ENCODE measurements at places on chromosomes 7 and 10.
A peak's percentile ranks its signal among the peaks of the same experiment; 100 is the strongest.

DNA sequence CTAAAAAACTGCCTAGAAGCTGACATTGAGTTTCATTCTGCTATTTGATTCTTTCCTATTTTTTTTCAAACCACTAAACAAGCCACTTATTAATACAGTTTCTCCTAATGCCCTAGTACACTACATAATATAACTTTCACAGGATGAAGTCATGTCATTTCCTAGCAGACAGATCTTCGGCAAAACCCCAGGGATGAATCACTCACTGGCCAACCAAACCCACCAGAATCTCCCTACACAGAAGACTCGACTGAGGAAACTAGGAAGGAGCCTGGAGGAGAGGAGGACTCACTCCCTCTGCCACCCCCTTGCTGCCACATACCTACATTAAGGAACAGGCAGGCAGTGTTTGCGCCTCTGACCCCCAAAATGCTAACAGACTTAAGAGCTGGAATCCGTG lies 33.4 kb downstream of the XPNPEP1 start:
- peak; percentile 73 for DNase-seq

GRCh38 chr7:105462765-105463420 lies 59.2 kb downstream of the PUS7 start:
- no peak for DNase-seq

DNA sequence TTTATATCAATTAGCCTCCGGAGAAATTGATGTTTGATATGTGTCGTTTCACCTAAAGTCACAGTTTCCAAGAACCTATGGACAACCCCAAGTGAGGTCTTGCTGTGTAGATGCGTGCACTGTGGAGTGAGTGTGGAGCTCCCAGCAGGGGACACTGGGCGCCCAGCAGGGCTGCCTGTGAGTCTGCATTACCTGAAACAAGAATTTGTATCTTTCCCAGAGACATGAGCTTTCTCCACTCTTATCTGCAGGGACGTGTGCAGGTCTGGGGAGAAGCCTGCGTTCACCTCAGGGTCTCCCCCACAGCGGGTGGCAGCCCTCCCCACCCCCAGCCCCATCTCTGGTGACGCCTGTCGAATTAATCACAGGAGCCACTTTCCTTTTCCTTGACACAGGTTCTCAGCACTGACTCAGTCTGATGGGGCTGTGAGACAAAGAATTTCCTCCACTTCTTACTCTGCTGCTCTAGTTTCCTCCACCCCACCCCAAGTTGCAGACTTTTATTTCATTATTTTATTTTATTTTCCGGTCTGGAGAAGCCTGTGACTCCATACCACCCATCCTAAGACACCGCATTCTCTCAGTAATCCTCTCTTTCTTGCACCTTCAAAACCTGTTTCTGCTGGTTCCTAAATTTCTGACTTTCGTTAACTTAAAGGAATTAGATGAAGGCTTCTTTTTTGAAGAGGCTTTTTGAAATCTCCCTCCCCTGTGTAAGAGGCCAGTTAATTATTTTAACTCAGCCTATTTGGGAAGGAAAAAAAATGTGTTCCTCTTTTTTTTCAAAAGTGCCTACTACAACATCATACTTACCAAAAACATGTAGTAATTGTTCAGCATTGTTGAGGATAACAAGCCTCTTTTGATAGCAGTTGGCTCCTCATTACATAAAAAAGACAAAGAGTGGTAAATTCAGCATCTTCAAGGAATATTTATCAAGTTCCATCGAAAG lies 17.0 kb upstream of the INSIG1 start:
- DNase-seq: no peak

- DNase-seq: no peak
Measured at GRCh38 chr10:97714401-97715258, 1.1 kb downstream of the MARVELD1 start.

GRCh38 chr10:75283078-75283670 lies 47.4 kb upstream of the COMTD1 start:
- DNase-seq: no peak

DNA sequence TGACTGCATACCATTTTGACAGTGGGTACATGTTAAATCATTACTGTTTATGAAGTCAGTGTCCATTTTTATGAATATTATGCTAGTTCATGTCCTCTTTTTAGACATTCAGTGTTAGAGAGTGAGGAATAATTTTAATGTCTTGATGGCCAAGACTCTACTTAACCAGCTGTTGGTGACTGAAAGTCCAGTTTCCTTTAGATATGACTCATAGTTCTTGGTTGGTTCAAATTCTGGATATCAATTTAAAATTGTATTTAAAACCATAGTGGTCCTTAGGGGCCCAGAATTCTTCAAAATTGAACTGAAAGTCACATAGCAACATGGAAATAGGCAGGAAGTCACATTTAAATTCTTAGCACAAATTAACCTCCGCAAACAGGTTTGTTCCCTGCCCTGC lies 196.5 kb upstream of the PRPS1L1 start:
- DNase-seq: no peak

- no peak for DNase-seq
Measured at GRCh38 chr7:156491435-156491834, 149.1 kb upstream of the RNF32 start.

GRCh38 chr10:59234816-59235429 lies 58.5 kb downstream of the PHYHIPL start:
- DNase-seq: no peak

DNA sequence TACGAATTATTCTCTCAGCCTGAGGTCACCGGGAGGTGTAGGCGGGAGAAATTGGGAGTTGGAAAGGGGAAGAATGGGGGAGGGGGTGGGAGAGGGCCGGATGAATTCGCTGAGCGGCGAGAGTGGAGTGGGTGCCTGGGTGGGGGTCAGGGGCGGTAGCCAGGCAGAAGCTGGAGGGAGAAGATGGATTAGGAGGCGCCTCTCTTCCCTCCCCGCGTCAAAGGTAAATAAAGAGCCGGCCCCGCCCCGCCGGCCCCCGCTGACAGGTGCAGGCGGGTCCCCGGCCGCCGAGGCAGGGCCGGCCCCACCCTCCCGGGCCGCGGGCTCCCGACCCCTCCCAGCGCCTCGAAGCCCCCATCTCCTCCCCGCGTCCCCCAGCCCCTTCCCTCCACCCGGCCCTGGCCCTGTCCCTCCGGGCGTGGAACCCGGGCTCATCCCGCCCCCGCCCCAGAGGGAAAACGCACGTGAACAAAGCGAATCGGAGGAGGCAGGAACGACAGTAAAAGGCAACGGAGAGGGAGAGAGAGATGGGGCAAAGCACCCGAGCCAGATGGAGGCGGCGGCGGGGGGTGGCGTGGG lies 872 bp downstream of the FAM131B start:
- DNase-seq: no peak

DNA sequence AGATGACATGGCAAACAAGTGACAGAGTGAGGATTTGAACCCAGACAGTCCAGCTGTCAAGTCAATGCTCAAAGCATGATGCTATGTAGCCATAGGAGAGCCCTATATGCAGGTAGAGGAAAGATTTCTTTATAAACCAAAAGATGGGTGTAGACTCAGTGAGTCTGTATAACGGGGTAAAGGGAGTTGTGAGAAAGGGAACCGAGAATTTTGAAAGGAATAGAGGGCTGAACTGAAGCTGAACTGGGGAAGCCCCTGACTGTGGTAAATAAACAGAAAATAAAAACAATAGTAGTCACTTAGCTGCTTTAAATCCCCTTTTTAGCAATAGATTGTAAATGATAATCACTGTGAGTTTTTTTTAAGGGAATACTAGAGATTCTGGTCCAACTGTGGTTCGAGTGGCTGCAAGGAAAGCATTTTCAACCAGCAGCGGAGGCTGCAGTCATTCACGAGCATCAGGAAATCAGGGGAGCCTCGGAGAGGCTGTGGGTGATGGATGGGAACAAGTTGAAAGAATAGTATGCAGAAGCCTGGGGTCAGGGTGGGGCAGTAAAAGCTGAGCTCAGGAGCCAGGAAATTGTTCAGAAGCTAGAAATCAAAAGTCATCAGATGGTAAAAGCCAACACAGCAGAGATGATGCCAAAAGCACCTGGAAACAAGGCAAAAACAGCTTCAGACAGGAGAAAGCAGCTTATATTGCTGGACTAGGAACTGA lies 393.5 kb downstream of the GFRA1 start:
- DNase-seq: no peak

DNA sequence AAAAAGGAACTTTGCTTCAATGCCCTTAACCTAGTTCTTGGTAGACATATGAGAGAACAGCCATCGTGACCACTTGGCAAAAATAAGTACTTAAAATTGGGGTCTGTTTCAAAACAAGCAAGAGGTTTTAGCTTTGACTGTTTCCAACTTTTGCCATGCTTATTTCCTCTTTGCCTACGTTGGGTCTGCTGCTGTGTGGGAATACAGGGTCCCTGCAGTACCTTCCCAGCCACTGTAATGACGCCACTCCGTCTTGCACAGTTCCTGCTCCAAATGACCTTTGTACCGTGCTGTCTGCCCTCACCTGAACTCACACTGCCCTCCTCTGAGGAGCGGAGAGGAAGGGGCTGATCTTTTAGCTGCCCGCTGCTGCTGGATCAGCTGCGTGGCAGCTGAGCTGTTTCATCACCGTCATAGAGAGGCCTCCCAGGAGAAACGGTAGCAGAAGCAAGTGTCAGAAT lies 133.1 kb downstream of the MAPK8 start:
- no peak for DNase-seq

DNA sequence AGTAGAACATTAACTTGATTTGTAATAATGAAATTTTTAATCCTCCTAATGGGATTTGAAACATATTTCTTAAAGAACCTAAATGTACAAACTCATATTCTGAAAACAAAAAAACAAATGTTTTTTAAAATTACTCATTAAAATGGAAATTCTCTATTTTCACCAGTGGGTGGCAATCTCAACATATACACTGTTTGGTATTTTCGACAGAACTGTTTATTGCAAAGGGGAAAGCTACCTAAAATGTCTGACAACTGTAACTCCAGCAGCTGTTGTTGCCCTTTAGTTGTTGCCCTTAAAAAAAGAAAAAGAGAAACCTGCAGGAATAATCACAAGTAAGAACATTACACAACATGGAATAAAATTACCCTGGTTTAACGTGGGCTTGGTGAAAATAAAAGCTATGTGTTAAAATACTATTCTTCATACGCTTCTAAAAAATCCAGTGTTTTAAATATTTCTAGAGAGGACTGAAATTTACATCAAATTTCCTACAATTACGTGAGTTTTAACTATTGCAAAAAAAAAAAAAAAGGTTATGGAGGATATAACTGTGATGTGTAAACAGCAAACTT lies 54.5 kb downstream of the COL1A2 start:
- DNase-seq: peak; percentile 5

DNA sequence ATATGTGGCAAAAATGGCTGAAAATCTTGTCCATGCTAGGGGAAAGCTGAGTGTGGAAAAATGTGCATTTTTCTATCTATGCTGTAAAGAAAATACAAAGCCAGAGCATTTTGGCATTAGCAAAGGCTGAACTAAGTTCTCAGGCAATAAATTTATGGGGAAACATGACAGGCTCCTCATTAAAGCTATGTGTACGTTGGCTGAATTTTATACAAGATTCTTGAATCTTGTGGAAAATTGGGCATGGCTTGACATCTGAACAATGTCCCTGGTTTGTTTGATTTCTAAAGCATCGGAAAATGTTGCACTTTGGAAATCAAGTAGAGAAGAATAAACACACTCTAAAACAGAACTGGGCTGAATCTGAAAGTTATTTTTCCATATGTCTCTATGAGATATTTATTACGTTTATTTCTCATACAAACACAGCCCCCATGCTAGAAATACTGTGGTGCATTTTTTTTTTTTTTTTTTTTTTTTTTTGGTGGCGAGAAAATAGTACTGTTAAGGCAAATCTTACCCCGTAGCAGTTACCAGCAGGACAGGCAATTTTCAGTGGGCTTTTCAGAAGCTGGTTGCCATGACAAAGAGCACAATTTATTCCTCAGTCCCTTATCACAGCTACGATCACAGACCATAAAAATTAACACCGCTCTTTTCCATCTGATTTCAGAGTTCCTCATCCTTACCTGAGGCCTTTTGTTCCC lies 16.9 kb downstream of the CPA1 start:
- DNase-seq: no peak
